ENCODE measurements at places on chromosomes 4 and X.

- DNase-seq = no peak
These were observed 132.4 kb downstream of the GLRA3 start for GRCh38 chr4:174696657-174697056.

DNA sequence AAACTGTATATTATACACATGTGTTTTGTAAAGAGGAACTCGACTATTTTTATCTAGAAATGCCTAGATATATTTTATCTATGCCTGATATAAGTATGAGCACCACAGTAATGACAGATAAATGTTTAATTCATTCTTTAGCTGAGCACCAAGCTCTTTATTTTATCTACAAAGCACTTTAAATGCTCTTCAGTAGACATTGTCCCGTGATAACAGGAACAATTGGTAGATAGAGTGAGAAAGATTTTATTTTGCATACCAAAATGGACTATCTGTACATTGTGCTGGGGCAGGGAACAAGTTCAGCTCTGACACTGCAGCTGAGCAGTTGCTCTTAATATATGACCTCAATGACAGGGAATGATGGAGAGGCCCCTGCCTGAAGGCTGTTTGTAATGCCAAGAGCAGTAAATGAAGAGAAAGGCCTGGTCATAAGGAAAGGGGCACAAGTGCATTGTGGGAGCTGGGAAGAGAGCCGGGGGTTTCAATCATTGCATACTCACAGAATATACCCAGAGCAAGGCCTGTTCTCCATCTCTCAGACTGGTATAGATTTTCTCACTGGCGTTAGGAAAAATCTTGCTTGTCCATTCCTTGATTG is 57.3 kb downstream of the SEPTIN11 start:
- peak; percentile 23 for DNase-seq

DNA sequence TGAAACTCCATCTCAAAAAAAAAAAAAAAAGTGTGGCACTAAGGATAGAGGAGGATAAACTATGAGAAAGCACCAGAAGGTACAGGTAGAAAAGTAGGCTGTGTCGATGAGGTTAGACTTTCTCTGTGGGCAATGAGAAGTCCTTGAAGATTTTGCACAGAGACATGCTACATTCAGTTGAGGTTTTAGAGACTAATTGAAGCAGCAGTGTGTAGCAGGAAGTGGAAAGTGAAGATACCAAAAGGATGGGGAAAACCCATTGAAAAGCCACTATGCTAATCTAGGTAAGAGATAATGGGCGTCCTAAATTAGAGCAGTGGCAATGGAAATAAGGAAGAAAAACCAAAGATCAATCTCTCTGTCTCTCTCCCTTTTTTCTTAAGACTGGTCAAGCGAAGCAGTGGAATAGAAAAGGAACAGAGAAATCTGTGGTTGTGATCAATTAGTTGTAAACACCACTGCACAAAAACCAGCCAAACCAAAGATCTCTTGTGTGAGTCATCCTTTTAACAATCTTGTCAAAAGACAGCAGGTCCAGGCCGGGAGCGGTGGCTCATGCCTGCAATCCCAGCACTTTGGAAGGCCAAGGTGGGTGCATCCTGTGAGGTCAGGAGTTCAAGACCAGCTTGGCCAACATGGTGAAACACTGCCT is 3.5 kb downstream of the SPINK2 start:
- DNase-seq = no peak

- DNase-seq = no peak
These were observed 20.8 kb upstream of the NKX1-1 start for GRCh38 chr4:1427010-1427409.

DNA sequence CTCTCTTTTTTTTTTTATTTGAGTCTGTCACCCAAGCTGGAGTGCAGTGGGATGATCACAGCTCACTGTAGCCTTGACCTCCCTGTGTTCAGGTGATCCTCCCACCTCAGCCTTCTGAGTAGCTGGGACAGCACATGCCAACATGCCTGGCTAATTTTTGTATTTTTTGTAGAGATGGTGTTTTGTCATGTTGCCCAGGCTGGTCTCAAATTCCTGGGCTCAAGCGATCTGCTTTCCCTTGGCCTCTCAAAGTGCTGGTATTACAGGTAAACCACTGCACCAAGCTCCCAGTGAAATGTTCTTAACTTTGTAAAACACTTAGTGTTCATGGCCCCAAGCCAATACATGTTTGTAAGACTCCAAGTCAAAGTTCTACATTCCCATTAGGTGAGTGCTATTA is 316.1 kb downstream of the KCTD8 start:
- no peak for DNase-seq

- no peak for DNase-seq
These were observed 47.8 kb downstream of the DCUN1D4 start for GRCh38 chr4:51890760-51891159.

DNA sequence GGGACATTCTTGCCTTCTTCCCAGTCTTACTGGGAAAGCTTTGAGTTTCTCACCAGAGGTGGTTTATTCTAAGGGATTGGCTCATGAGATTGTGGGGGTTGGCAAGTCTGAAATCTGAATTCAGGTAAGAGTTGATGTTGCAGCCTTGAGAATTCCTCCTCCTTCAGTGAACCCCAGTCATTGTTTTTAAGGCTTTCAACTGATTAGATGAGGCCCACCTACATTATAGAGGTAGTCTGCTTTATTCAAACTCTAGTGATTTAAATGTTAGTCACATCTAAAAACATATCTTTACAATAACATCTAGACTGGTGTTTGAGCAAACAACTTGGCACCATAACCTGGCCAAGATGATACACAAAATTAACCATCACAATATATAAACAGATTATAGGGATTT is 156.5 kb upstream of the MED14 start:
- no peak for DNase-seq

- no peak for DNase-seq
These were observed 69.6 kb upstream of the BCOR start for GRCh38 chrX:40167233-40167849.

- DNase-seq = peak; percentile 32
These were observed 11.3 kb upstream of the UGT2A3 start for GRCh38 chr4:68962868-68963267.

- DNase-seq = no peak
These were observed 188.1 kb downstream of the ADAM29 start for GRCh38 chr4:175106301-175106700.

- no peak for DNase-seq
These were observed 107.8 kb downstream of the TNIP2 start for GRCh38 chr4:2648159-2648814.

- no peak for DNase-seq
These were observed 110.7 kb downstream of the ABCB7 start for GRCh38 chrX:75045369-75045768.

DNA sequence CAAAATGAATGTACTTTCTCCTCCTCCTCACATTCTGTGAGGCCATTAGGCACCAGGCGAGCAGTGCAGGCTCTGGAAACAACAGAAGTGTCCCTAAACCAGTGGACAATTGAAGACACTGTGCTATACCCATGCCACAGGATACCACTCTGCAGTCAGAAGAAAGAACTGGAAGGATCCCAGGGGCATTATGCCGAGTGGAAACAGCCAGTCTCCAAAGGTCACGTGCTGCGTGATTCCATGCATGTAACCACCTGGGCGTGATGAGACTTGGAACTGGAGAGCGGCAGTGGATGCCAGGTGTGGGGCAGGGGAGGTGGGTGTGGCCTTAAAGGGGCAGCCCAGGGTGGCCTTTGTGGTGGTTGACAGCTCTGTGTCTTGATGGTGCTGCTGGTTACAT is 139.4 kb downstream of the EVC2 start:
- no peak for DNase-seq

- no peak for DNase-seq
These were observed 136.6 kb downstream of the NWD2 start for GRCh38 chr4:37381040-37381668.

DNA sequence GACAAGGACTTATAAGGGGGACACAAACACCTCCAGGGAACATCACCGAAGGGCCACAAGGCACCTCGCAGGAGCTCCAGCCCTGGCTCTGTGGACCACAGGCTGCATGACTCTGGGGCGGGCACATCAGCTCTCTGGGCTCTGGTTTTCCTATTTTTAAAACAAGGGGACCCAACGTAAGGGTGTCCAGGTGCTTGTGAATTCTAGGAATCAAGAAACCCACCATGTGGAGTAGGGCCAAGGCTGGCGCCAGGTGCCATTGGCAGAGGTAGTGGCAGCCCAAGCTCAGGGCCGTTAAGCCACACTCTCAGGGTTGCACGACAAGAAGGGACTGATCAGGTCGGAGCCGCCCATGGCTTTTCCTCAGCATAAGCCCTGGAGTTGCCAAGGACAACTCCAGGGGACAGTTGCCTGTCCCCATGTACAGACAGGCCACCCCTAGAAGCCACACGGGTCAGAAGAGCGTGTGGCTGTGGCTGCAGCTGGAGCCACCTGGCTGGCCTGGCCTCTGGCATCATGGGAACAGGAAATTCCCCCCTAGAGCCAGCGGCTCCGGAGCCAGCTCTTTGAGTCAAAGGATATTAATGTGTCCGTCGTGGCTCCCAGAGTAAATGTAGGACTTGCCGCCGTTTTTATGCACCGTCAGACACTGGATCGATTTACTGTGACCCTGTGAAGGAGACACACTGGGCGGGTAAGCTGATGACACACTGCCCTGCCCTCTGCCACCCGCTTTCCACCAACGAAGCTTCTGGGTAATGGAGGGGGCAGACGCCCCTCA is 32.5 kb downstream of the WDR1 start:
- DNase-seq = no peak

DNA sequence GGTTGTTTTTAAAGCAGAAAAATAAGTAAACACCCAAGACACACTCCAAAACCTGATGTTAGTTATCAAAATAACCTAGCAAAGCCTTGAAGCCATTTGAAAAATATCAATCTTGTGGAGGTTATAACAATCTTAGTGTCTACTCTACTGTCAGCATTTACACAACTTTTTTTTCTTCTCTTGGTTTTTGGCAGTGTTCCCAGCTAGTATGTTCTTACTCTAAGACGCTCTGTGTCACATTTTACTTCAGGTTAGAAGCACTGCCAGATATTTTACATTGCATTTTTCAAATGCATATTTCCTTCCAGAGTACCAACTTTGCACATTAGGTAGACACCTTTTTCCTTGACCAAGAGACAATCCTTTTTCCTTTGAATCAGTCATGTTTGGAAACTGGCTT is 114.0 kb upstream of the INPP4B start:
- no peak for DNase-seq

DNA sequence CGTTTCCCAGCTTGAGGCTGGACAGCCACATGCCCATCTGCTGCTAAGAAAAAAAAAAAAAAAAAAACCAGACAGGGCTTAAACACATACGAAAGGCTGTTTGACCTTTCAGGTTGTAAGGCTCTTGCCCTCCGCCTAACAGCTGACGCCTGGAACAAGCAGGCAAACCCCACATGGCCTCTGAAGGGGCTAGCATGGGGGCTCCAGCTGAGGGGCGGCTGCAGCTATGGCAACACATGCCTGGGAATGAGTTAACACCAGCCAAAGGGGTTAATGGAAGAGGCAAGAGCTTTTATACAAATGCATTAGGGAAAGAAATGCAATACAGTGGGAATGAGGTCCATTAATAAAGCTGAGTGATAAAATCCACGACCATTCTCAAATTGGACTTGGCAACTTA is 183.6 kb downstream of the ENOX2 start:
- no peak for DNase-seq

- DNase-seq = peak; percentile 85
These were observed at the start of gene MED14 for GRCh38 chrX:40735325-40736169. TSS of gene MED14 (minus strand) at chrX:40735542. CDS start at chrX:40735412, 130 bp downstream.

DNA sequence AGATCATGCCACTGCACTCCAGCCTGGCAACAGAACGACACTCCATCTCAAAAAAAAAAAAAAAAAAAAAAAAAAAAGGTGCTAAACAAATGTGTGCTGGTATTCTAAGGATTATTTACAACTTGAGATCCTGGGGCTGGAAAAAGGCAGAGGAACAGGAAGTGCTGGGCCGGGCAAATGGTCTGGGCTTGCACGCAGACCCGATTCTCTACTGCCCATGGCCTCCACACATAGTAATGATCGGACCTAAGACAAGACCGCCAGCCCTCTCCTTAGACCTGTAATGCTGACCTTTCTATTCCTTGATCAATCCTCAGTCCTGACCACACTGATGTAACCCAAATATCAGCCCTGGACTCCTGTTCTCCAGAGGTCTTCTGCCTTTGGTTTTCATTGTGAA is 67.8 kb downstream of the EFNB1 start:
- DNase-seq = no peak

- DNase-seq = no peak
These were observed 134.3 kb downstream of the MID1IP1 start for GRCh38 chrX:38935561-38935960.

DNA sequence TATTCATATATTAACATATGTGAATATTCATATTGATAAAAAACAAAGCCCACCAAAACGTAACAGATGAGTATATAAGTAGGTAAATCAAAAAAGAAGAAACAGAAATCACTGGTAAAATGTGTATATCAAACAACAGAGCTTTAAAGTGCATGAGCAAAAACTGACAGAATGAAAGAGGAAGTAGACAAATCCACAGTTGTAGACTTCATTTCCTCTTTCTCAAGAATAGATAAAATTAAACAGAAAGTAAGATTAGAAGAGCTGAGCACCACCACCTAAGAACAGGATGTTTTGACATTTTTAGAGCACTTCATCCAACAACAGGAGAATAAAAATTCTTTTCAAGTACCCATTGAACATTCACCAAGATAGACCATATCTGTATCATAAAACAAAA is 64.6 kb downstream of the CNKSR2 start:
- no peak for DNase-seq

- no peak for DNase-seq
These were observed 24.3 kb upstream of the RELL1 start for GRCh38 chr4:37710491-37710890.

DNA sequence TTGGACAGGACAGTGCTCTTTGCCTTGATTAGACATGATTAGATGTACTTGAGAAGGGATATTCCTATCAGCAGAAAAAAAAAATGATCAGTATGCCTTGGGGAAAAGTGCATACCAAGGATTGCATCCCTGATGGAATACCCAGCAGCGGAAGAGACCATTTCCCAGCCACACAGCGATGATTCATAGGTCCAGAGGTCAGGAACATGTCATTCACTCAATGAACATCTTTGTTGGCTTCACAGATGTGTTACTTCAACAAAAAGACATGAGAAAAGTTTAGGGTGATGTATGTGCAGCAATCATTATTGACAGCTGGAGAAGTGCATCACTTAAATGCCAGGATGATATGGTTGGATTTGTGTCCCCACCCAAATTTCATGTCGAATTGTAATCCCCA is 293.5 kb downstream of the ZNF674 start:
- peak; percentile 24 for DNase-seq

DNA sequence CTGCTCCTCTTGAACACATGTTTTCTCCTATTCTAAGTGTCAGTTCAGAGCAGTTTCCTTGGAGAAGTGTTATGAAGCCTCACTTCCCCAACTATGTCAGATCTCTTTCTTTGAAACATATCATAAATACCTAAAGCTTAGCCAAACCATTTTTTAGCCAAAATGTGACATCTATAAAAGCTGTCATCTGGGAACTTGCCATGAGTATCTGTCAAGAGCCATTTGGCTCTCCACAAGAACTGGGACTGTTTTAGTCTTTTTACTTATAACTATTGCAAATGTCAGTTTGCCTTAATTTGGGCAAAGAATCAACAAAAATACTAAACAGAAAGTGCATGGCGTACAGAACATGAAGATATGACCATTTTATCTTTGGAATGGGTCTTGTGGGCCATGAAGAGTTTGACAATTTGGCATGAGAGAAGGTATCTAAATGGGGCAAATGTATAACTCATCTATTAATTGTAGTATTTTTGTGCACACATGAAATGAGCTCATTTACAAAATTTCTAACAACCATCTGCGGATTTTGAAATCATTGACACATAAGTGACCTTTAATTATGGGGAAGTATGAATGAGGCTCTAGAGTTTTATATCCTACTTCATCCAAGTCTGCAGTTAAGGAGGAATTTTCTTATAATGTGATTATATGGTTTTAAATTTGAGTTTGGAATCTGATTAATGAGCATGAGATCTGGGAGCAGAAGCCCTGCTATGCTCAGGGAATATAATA is 129.1 kb upstream of the PACRGL start:
- DNase-seq = no peak

All from NCI-H226 (cell line).